Vagina (tissue), 2 donors: ENCODE measurements at places on chromosomes 6 and 20. TPM values are rescaled to one million over a fixed set of nuclear protein-coding genes. Genes with fewer than 3 reads are reported as not detected.

- DNase-seq = no peak
Measured at GRCh38 chr6:34412643-34413214, 13.1 kb downstream of the RPS10 start.

Gene TMEM170B
- total RNA-seq = 2.5 TPM

Gene MCCD1
- not detected for total RNA-seq

- no peak for DNase-seq
Measured at GRCh38 chr6:125743604-125744003, 5.8 kb upstream of the HEY2 start.

Gene CASS4
- total RNA-seq = 0.74 TPM

- DNase-seq = no peak
Measured at GRCh38 chr6:65524232-65524631, 182.8 kb downstream of the EYS start.

DNA sequence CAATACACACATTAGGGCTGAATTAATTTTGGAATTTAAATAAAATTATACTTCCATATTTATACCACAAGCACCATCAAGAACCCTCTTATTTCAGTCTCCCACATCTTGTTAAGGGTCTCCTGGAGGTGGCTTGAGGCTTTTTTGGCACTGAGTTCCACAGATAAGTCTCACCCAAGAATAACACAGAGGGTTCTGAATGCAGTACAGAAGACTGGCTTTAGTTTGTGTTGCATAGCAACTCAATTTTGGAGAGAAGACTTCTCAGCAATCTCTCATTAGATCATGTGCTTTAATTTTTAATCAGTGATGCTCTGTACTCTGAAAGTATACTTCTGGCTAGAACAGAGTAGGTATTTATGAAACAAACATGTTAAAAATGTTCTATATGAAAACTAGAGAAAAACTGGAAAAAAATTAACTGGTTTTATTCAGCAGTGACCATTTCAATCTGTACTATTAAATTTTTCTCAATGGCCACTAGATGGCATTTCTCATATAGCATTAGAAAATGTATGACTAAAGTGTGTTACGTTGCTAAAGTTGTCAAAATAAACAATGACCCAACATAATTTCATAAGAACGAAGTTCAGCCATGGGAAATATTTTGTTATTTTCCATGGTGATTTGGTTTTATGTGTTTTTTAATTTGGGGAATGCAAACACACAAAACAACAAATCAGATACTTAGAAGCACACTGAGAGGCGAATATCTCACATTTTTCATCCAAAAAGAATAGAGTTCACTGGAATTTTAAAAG lies 32.7 kb upstream of the MAP7 start:
- DNase-seq = no peak

DNA sequence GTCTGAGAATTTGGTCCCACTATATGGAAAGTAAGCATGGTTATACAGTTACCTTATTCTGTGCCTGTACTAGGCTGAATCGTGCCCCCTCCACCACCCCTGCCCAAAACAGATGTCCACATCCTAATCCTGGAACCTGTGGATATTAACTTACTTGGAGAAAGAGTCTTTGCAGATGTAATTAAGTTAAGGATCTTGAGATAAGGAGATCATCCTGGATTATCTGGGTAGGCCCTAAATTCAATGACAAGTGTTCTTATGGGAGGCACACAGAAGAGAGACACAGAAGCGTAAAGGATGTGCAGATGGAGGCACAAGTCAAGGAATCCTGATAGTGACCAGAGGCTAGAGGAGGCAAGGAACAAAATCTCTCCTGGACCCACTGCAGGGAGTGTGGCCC lies 116.7 kb upstream of the MAN1A1 start:
- DNase-seq = no peak

DNA sequence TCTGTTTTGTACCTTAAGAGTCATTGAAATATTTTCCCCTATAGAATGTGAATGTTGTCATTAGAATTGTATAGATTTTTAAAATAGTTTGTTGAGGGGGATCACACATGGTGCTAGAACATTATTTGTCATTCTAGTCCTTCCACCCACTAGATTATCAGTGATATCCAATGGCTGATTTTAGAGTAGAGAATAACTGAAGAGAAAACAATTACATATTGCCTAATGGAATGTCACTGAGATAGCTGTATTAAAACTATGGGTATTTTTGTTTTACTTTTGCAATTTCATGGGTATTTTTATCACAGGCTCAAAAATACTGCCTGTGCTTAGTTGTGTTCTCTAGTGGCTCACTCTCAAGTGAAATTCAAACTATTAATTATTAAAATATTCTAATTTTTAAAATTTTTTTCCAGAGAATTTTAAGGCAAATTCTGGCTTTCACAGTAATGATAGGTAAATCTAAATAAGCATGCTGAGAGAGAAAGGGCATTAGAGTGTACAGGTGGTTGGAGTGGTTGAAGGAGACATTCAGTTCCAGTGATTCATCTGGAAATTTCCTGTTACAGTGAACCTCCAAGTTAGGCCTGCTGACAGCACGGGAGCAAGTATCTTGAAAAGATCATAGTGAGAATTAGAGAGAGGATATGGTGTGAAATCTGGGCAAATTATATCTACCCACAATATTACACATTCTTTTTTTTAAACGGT lies 399.6 kb downstream of the NKAIN2 start:
- DNase-seq = no peak

Gene CBLN4
- total RNA-seq = not detected

DNA sequence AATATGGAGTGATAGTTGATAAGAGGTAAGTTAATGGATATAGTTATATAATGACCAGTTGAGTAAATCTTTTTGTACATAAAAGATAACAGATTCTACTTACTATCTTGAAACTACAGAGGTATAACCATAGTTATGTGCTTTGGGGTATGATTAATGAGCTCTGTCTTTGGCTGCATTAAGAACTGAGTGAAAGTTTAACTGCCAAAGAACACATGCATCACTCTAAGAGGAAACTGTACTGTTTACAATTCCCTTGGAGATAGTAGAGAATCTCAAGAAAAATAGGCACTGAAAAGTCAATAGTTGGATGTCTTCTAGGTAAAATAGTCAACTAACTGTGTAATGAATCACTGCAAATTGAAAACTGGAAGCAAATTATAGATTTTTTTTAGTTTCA lies 1129.5 kb downstream of the EPHA7 start:
- no peak for DNase-seq

DNA sequence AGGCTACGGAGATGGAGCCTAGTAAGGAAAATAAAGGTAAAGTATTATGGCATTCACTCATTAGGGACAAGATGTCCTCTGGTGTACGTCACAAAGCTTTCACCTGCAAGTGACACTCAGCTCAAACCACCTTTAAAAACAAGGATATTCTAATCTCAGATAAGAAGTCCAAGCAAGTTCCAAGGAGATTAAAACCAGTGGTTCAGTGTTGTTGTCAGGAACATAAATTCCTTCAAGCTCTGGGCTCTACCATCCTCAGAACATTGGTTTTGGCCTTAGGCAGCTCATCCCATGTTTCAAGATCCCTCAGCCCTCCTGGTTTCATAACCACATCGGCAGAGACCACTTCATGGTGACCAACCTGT lies 116.5 kb downstream of the LY86 start:
- no peak for DNase-seq

GRCh38 chr6:28117386-28118050 lies 6.9 kb upstream of the ZSCAN16 start:
- DNase-seq = no peak

DNA sequence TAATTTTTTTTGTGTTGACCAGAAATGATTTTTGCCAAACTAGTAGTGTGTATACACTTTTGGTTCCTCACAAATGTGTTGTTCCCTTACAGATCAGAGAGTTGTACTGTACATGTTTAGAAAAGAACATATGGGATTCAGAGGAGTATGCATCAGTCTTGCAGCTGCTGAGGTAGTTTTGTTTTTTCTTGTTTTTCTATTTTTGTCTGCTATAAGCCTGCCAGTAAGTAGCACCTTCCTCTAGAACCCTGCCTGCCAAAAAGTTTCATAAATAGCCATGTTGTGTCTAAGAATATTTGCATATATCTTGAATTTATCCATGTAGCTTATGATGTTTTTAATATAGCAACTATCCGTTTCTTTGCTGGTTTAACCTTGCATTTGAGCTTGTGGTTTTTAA lies 46.4 kb downstream of the ORC3 start:
- DNase-seq = no peak

Gene DCDC2
- total RNA-seq = not detected

GRCh38 chr20:55974491-55975202 lies 30.7 kb downstream of the CBLN4 start:
- no peak for DNase-seq

DNA sequence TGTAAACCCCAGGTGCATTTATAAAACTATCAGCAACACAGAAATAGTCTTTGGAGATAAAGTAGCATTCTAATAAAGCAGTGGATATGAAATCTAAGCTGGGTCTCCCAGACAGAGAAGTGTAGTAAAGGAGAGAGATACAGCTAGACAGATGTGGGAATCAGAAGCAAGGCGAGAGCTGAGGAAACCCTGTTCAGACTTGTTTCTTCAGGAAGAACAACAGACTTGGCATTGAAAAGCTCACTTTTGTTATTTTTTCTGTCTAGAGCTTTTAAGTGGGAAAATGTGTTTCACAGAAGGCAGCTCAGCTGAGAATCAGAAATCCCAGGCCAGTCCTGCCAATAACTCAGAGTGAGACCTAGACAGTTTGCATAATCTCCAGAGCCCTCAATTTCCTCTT lies 52.9 kb downstream of the SLC35B3 start:
- DNase-seq = no peak

- DNase-seq = no peak
Measured at GRCh38 chr6:37399795-37400490, 33.1 kb upstream of the CMTR1 start.

GRCh38 chr6:44715925-44716324 lies 328.4 kb downstream of the CDC5L start:
- DNase-seq = no peak

Gene PLEKHG1
- total RNA-seq = 38.5 TPM

DNA sequence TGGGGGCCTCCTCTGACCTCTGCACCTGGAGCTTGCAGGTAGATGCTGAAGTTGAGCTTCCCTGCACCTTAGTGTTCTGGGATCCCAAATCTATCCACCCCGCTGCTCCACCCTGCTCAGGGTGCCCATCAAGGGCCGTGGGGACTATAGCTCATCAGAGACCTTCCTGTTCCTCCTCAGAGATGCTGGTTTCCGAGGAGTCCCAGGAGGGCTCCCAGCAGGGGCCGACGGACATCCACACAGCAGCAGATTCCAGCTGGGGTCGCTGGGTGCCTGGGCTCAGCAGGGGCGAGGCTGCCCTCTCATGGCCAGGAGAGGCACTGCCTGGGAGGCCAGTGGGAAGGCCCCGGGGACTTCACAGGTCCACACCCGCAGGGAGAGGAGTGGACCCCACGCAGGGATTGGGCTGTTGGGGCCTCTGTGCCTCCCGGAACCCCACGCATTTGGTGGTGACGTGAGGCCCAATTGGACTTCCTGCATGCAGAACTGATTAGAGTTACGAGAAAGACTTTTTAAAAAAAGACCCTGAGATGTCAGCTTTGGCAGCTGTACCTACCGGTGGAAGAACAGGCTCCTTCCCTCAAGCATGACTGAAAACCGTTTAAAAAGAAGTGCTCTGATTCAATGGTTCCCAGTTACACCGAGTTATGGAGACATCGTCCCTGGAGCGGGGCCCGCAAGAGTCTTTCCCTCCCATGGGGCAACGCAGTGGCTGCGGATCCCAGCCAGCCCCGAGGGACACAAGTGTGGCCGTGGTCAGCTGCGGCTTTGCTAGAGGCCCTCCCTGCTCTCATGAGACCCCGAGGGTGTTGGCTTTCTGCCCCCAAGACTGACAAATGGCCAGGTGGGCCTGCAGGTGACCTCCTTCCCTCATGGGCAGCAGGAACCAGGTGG lies 25.3 kb upstream of the SLCO4A1 start:
- no peak for DNase-seq

GRCh38 chr6:30216096-30216495 lies 2.9 kb upstream of the TRIM26 start:
- DNase-seq = no peak

GRCh38 chr6:170088582-170088955 lies 202.3 kb downstream of the DLL1 start:
- DNase-seq = no peak

Gene RRAGD
- 6.4 TPM for total RNA-seq

DNA sequence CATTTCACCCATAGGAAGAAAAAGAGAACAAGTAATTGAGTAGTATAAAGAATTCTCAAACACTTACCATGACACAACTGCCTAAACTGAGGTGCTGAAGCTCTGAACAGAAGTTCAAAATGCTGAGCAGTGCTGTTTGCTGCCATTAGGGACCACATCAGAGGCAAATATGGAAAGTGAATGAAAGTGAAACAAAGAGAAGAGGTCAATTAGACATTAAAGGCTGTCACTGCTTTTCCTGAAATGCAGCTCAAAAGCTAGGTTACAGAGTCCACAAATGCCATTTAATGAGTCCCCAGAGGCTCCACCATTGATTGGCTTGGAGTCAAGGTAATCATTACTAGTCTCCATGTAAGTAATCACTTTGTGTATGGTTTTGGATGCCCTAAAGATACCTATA lies 46.1 kb downstream of the POU3F2 start:
- DNase-seq = no peak

Gene PHACTR1
- 0.49 TPM for total RNA-seq

DNA sequence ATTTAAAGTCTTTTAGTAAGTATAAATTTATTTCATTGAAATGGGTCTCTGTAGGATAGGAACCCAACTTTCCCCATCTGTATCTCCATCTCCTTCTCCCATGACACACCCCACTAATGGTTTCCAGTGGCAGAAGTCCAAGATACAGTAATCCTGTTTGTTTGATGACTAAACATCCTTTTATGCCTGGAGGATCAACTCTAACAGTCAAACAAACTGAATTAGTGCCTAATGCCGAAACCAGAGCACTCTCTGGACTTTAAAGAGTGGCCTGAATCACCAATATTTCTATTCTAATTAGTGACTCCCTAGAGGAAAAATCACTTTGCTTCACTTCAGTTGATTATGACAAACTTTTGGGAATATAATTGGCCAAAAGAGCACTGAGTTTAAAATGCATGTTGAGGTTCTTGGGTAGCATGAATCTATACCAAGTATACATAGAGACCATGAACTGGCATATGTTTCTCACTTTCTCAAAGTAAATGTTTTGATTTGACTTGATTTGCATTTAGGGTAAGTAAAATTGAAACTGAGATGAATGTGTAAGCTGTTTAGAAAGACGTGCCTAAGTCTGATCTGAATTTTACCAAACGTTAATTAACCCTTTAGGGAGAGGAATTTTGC lies 776.4 kb upstream of the NRSN1 start:
- DNase-seq = no peak
